ENCODE measurements at places on chromosomes 6 and 20.

GRCh38 chr6:193773-194310 lies 98.4 kb upstream of the DUSP22 start:
- DNase-seq = peak; percentile 29

GRCh38 chr20:51062065-51062464 lies 39.2 kb upstream of the KCNG1 start:
- DNase-seq = peak; percentile 9

GRCh38 chr6:5752391-5752680 lies 254.4 kb downstream of the NRN1 start:
- DNase-seq = no peak

DNA sequence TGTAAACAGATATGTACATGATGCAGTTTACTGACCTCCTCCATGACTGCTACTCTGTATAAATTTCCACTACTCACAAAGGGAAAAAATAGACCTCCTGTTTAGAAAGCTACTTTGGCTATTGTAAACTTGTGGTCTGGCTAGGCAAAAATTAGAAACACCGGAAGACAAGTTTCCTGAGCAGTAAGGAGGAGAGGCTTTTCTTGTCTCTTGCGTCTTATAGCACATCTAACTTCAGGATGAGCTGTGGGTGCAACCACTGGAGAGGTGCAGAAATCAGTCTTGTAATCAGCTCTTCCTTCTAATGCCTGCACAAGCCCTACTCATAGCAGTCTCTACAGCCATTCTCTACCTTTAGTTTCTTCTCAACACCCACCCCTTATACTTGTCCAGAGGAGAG lies 296.5 kb upstream of the SLC35B3 start:
- DNase-seq = no peak

- DNase-seq = no peak
Observed at GRCh38 chr20:41696428-41696827, 78.3 kb upstream of the CHD6 start.

GRCh38 chr6:41938590-41939175 lies 2.9 kb downstream of the CCND3 start:
- DNase-seq = no peak

GRCh38 chr6:97316978-97317377 lies 34.0 kb upstream of the MMS22L start:
- DNase-seq = no peak

- no peak for DNase-seq
Observed at GRCh38 chr6:166907373-166907841, 48.9 kb downstream of the RNASET2 start.

- no peak for DNase-seq
Observed at GRCh38 chr6:57252975-57253374, 30.9 kb upstream of the RAB23 start.

GRCh38 chr6:151197556-151197955 lies 42.2 kb upstream of the AKAP12 start:
- DNase-seq = no peak

- DNase-seq = peak; percentile 53
Observed at GRCh38 chr6:69866770-69867638, 648 bp downstream of the COL19A1 start.

GRCh38 chr6:132648356-132648755 lies 10.6 kb downstream of the TAAR1 start:
- no peak for DNase-seq

GRCh38 chr6:119446115-119446554 lies 96.6 kb upstream of the MAN1A1 start:
- DNase-seq = no peak

GRCh38 chr20:742156-742555 lies 26.1 kb downstream of the SLC52A3 start:
- no peak for DNase-seq

DNA sequence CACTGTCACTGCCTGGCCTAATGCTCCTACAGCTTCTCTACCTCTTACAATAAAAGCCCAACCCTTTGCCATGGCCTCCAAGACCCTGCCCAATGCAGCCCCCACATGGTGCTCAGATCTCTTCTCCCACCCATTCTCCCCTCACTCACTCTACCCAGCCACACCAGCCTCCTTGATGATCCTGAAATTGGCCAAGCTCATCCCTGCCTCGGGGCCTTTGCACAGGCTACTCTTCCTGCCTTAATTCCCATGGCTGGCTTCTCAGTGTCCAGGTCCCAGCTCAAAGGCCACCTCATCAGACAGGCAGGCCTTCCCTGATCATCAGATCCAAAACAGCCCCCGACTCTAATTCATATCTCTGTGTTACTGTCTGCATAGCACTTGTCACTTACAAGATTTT lies 25.6 kb downstream of the PREX1 start:
- no peak for DNase-seq

- peak; percentile 40 for DNase-seq
Observed at GRCh38 chr6:52063584-52064344, 23.6 kb downstream of the PKHD1 start.

- no peak for DNase-seq
Observed at GRCh38 chr6:46118836-46119235, 11.0 kb upstream of the ENPP4 start.

GRCh38 chr6:90040931-90041330 lies 146.7 kb downstream of the GJA10 start:
- DNase-seq = no peak

DNA sequence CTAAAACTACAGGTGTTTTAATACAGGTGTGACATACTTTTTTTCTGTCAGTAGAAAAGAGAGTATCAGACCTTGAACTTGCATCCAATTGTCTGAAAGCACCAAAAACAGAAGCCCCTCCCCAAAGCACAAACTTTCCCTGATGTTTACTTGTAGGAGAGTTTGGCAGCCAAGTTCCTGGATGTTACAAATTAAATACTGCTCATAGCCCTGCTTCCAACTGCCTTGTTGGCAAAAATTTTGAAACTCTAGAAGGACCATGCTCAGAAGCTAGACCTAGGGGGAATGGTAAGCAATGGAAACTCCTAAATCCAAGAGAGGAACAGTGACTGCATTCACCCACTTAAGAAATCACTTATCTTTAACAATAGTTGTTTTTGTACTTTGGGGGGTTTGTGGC lies 17.0 kb upstream of the ARG1 start:
- no peak for DNase-seq

DNA sequence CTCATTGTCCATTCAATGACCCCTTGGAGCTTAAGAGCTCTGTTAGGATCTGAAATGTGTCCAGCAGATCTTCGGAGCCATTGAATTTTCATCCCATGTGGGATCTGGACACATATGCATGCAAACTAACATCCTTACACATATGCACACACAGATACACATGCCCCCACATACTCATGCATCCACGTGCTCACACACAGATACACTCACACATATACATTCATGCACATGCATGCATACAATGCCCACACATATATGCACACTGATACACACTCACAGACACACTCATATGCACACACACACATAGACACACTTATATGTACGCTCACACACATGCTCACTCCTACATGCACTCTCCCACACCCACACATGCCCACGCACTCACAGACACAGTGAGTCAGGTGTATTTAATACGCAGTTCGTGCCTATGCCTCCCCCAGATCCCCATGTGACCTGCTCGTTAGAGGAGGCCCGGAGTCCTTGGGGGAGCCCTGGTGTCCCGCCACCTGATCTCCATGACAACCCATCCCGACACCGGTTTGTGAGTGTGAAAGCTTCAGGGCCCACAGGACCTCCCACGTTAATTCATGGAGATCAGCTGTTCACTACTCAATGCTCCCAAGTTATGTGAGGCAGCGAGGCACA lies 121.9 kb upstream of the SULF2 start:
- no peak for DNase-seq

DNA sequence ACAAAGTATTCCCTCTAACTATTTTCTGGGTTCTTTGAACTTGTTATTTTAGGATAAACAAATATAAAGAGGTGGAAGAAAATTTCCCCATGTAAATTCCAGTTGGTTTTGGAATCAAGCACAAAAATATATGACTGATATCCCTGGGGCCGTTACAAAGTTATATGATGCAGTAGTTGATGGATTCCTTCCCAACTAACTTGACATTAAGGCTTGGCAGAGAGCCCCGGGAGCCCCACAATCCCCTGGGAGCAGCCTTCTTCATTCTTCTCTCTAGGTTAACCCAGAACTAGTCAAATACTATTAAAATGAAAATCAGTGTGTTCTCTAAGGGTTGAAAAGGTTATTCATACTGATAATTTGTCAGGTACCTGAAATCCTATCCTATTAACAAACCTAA lies 508.9 kb upstream of the SOX4 start:
- no peak for DNase-seq

DNA sequence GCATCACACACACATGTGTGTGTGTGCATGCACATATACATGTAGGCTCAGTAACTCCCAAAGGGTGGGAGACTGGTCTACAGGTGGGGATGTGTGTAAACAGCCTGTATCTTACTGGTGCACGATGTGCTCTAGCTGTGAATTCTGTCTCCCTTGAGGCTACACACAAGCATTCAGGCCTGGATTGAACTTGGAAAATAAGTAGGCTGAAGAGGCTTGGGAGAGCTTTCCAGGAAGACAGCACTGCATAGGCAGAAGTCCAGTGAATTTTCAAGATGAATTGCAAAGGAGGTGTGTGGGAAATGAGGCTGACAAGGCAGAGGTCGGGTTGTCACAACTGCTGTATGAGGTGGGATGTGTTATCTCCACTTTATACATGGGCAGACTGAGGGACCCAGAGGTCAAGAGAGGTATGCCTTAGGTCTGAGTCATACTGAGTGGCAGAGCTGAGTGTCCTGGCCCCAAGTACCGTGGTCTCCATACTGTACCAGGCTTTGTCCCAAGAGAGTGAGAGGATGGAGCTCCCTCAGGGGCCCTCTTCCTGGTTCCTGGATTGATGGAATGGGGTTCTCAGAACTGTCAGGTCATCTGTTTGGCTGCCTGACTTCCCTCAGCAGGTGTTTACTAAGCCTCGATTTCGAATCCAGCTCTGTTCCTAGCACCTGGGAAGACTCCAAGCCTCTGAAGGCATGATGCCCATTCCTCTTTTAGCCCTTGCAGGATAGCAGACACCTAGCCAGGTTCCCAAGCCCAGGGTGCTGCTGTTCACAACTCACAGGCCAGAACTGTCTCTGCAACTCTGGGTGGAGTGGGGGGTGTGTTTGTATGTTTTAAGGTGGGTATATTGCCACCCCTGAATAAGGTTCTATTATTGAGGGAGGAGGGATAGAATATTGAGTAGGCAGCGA lies 14.4 kb downstream of the SNPH start:
- DNase-seq = no peak

DNA sequence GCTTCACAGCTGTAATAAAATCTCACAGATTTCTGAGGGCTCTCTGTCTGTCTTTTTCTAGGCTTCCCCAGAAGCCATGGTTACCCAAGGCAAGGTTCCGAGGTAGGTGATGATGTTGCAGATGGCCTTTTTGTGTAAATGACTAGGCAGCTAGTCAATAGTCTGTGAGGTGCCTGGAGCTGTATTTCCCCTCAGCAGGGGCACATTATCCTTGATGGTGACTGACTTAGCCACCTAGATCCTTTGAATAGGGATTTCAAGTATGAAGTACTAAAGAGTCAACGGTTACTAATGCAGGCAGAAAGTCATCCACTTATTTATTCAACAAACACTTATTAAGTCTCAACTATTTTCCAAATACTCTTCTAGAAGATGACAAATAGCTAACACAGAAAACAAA lies 49.3 kb upstream of the L3MBTL3 start:
- no peak for DNase-seq

- DNase-seq = no peak
Observed at GRCh38 chr6:159262586-159262985, 93.4 kb downstream of the FNDC1 start.

GRCh38 chr6:142902636-142903053 lies 42.3 kb downstream of the HIVEP2 start:
- DNase-seq = peak; percentile 62

- no peak for DNase-seq
Observed at GRCh38 chr6:161921602-161922395, 647.9 kb upstream of the AGPAT4 start.

GRCh38 chr20:37336369-37337207 lies 9.4 kb upstream of the SRC start:
- peak; percentile 48 for DNase-seq

DNA sequence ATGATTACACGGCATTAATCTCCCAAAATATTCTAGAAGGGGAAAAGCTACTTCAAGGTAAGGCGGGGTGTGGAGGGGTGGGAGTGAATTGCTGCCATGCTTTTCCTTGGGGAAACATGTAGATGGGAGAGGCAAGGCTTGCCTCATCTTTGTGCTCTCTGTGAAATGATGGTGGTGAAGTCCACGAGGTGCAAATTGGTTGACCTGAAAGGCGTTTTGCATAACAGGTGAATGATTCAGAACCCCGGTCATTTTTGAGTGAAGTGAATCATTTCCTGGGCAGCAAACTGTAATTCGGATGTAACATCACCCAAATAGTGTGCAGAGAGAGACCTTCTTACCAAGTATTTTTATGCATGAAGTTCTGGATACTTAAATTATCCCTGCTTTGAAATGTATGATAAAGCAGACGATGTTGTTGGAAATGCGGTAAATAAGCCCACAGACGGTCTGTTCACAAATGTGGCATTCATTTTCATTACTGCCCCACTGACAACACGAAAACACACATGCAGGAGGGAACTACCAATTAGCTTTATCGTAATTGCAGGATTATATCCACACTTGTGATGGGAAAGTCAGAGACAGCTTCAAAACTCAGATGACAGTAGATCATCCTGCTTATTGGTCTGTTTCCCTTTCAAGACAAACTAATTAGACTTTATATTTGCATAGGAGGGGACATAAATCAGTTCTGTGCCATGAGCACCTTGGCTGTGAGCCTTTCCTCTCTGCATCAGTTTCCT lies 3.0 kb downstream of the CDH4 start:
- no peak for DNase-seq

DNA sequence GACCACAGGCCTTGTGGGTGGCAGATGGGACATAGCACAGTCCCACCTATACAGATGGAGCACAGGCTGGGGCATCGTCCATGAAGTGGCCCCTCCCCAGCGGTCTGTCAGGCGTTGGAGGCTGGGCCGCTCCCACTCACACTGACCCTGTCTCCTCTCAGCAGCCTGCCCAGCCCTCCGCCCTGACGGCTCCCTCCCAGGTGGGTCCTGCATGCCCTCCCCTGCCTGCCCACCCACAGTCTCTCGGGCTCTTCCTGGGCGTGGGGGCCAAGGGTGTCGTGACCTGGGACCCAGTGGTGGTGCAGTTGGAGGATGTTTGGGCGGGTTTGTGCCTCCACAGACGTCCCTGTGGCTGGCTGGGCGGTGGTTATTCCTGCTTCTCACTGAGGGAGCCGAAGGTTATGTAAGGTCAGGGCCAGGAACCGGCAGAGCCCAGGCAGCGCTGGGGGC lies 22.3 kb downstream of the COL20A1 start:
- no peak for DNase-seq

Measured in stimulated activated CD4-positive, alpha-beta T cell treated with anti-CD3 and anti-CD28 coated beads, Interleukin-4, amount 100 ng/mL, for 4 hours (primary cell).